ENCODE measurements at places on chromosomes 1 and 21.

GRCh38 chr1:172266528-172267174 lies 153.8 kb upstream of the C1orf105 start:
- DNase-seq: no peak

DNA sequence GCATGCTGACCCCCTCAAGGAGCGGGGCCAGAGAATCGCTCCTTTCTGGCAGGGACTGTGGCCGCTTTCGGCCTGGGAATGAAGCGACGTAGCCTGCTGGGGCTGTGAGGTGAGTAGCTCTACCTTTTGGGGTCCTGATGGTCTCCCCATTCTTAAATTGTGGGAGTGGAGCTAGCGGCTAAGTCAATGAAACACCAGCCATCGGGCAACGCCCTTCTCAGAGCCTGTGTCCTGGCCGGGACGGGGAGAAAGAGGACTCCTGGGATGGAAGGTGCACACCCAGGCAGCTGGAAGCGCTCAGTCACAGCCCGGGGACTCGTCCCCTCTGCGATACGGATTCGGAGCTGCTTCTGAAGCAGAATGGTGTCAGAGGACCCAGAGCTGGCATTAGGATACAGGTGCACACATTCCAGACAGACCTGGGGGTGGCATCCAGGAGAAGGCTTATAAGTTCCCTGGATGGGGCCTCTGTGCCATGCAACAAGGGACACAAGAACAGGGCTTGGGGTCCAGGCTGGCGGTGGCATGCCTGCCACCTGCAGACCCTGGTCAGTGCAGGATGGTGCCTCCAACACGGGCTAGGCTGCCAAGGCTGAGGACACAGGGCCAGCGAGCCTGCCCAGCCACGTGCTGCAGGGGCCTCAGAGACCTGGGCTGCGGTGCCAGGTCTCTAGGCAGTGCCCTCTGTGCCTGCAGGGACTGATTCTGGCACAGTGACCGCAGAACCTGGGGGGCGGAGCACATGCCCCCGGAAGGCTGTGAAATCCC lies 945 bp upstream of the WNT9A start:
- DNase-seq: no peak

DNA sequence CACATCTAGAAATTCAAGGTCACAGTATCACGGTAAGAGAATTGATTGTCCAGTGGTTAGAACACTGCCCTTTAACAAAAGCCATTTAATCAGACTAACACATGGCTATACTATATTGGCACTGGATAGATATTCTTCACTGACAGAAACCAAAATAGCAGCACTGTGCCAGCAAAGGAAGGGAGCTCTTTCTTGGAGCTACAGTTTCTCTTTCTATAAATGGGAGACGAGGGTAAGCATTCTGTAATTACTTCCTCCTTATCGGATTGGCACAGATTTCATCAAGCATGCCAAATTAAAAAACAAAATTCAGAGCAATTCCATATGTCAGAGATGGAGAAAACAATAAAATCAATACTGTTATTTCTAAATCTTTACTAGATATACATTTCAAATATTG lies 115.7 kb upstream of the CACYBP start:
- DNase-seq: no peak

DNA sequence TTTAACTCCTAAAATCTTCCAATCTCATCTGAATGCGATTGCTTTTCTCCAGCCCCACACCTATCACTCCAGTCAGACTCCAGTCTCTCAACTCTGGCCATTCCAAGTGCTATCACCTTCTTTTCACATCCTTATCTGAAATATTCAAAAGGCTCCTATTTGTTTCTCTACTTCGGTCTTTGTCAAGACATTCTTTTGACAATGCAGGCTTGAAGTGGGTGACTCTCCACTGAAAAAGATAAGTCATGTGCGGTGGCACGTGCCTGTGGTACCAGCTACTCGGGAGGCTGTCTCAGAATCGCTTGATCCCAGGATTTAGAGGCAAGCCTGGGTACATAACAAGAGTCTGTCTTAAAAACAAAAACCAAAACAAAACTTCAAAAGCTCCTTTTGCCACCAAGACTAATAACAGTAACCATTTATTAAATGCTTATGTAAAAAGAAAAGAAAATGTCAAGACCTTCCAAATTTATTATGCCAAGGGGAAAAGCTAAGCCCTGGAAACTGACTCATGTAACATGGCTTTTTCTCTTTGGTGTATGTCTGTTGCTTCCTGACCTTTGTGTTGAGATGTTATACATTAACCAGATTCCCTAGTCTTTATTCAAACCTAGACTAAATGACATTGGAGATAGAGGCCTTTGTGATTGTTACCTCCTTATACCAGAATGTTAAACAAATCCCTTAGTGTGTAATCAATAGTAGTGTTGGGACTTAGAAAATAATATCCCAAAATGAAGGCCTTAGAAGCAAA lies 3.6 kb downstream of the ALG14 start:
- no peak for DNase-seq

- DNase-seq: no peak
Observed at GRCh38 chr1:239816081-239816782, 275.5 kb upstream of the FMN2 start.

DNA sequence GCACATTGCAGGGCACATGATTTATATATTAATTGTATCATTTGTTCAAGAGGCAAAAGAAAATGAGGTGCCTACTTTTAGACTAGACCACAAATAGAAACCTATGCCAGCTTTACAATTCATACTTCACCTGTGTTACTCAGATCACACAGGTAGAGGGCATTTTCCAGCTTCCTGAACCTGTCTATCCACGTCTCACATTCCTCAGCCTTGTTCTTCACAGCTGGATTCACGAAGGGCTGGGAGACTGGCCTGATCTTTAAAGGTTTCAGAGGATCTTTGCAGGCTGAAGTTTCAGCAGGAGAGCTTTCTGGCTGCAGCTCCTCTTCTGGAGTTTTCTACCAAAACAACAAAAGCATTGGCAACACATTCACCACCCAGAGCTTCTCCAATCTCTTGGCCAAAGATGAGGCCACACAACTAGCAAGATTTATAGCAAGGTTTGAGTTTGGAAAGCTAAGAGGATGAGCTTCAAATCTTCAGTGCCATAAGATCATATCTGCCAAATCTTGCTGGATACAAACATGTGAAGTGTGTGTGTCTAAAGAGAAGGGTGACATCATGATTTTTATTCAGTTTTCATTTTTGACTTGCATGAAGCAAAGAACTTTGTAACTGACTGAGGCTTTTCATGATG lies 71.0 kb upstream of the CYP2J2 start:
- DNase-seq: no peak

- DNase-seq: no peak
Observed at GRCh38 chr1:12548973-12549459, 69.0 kb downstream of the DHRS3 start.

DNA sequence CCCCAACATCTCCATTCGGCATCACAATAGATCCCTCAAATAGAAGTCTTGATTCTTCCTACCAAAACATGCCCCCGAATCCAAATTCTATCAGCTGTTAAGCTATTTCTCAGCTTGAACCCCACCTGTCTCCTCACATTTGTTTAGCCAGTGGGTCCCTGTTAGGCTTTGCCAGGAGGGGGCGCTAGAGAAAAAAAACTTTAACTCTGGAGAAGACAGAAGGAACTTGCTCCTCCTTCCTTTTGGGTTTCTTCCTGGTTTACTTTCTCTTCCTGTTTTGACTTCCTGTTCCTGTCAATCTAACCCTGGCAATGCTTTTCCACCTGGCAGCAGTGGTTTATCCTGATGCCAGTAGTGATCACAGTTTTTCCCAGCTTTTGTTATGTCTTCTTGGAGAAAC lies 95.6 kb upstream of the KCNK1 start:
- no peak for DNase-seq

GRCh38 chr1:159009287-159009686 lies 420 bp upstream of the IFI16 start:
- no peak for DNase-seq

DNA sequence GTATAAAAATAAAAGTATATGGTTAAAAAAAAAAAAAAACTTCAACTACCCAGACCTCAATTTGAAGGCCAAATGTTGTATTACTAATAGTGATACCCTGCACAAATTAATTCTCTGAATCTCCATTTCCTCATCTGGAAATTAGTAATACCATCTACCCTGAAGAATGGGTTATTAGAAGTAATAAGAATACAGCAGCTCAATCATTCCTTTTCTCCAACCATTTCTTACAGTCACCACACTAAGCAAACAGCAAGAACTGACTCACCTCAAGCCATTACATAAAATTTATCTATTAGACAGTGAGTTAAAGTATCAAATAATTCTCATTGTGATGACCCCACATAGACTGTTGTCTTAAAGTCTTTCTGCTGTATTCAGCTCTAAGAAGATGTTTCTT lies 39.6 kb downstream of the RERE start:
- DNase-seq: no peak

DNA sequence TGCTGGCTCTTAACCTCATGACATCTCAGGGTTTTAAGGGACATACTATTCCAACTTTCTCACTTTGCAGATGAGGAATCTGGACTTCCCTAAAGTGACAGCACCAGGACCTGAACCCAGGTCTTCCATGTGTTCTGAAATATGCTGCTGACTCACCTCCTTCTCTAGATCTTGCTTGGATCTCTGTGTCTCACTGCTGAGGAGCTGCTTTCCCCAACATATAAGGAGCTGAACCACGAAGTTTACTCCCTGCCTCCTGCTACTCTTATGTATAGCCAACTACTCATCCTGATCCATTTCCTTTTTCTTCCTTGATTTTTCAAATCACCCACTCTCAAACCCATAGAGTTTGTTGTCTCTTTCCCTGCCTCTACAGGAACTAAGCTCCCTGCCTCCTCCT lies 38.2 kb downstream of the ALG14 start:
- no peak for DNase-seq

GRCh38 chr1:235923466-235924021 lies 56.8 kb upstream of the LYST start:
- no peak for DNase-seq

GRCh38 chr21:29873908-29874307 lies 65.9 kb downstream of the GRIK1 start:
- no peak for DNase-seq

DNA sequence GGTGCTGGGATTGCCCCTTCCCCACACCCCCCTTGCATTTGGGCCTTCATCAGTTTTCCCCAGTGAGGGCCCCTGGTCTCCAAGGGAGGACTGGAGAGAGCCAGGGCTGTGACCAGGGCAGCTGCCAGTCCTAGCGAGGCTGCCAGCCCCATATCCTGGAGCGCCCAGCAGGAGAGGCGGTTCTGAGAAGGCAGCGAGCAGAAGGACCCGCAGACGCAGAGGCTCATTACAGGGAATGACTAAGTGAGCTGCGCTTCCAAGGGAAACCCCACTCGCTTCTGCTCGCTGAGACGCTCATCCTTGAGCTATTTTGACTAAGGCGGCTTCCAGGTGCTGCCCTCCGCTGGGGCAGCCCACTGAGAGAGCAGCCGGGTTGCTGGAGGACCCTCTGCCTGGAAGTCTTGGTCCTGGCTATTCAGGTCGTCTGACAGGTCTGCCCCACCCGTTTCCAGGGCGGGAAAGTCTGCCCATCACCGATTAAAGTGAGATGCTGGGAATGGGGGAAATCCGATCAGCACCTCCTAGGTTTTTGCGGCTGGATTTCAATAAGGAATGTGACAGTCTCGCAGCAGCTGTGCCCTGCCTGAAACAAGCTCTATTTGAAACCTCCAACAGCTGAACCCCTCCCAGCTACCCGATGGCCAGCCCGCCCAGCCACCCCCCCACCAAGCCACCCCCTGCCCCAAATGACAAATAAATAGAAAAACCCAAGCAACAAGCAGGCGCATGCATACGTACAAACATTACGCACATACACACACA lies 2.8 kb downstream of the KCNN3 start:
- DNase-seq: no peak

GRCh38 chr1:41683681-41684500 lies 199.4 kb upstream of the EDN2 start:
- no peak for DNase-seq

Data from T-cell (primary cell).